ENCODE measurements at places on chromosomes 7 and 10. TPM values are rescaled to one million over a fixed set of nuclear protein-coding genes. Genes with fewer than 3 reads are reported as not detected.

DNA sequence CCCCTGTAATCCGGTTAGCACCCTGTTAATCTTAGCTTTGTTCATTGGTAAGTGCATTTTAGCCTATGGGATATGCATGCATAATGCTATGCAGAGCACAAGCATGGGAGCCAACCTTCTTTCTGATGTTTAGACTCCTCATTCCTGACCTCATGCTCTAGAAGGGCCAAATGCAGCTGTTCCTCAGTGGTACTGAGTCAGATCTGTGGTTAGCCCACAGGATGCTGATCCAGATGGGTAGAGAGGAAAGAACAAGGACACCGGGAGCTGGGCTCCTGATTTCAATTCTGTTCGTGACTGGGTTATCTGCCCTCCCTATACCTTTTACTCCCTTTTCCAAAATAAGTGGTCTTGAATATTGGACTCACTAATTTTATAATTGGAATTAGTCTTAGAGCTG, 31.7 kb upstream of the C10orf90 start:
- DNase-seq, result no peak

Gene CYP2C19
- total RNA-seq, result not detected

- DNase-seq, result no peak
Measured at GRCh38 chr7:120867932-120868331, 10.0 kb upstream of the TSPAN12 start.

- no peak for DNase-seq
Measured at GRCh38 chr10:67043041-67043440, 117.2 kb downstream of the LRRTM3 start.

DNA sequence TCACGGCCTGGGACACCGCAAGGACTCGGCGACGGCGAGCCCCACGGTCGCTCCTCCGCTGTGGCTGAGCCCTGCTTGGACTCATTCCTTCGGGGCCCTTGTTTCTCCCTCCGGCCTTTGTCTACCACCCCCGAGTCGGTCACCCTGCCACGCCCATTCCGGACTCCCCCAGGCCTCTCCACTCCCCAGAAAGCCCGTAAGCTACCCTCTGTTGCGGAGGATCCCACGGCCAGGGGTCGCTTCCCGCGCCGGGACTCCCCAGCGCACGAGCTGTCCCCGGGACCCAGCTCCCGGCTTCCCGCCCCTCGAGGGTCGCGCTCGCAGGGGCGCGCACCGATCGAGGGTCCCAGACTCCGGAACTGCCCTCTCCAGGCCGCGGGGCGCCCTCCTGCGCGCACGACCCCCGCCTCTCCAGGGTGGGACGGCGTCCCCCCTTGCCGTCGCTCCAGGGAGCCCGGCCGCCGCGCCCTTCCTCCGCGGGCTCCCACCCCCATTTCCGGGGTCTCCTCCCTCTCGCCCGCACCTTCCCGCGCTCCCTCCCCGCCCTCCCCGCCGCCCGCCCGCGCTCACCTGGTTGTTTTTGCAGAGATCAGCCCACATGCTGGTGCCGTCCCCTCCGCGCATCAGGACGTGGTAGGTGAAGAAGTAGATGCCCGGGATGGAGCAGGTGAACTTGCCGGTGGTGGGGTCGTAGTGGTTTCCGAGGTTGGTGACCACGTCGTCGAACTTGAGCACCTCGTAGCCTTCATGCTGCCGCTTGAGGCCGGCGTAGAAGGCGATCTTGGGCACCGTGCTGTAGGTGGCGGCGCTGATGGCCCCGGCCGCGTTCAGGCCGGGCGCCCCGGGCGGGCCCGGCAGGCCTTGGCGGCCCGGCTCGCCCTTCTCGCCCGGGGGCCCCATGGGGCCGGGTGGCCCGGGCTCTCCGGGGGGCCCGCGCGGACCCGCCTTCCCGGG, 1.5 kb downstream of the C1QL3 start:
- DNase-seq, result no peak

- DNase-seq, result no peak
Measured at GRCh38 chr7:28980451-28981160, 22.5 kb upstream of the TRIL start.

Gene ZNF117
- 18.4 TPM for total RNA-seq

DNA sequence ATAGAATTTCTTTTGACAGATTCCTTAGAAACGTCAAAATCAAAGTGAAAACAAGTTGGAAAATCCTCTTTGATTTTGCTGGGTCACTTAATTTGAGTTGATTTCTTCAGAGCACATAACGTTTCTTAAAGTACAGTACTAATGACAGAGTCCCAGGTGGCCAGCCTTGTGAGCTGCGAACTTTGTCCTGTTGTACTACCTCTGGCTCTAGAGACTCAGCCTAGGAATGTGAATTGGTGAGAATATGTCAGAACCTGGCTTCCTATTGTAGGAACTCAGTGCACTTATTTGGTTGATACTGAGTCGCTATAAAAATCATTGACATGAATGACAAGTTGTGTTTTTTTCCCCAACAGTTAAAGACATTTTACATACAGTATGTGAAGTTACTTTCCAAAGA, 20.2 kb downstream of the SDK1 start:
- no peak for DNase-seq

Gene CPA2
- not detected for total RNA-seq

GRCh38 chr10:74151879-74152722, 1.1 kb downstream of the ADK start:
- DNase-seq, result no peak

DNA sequence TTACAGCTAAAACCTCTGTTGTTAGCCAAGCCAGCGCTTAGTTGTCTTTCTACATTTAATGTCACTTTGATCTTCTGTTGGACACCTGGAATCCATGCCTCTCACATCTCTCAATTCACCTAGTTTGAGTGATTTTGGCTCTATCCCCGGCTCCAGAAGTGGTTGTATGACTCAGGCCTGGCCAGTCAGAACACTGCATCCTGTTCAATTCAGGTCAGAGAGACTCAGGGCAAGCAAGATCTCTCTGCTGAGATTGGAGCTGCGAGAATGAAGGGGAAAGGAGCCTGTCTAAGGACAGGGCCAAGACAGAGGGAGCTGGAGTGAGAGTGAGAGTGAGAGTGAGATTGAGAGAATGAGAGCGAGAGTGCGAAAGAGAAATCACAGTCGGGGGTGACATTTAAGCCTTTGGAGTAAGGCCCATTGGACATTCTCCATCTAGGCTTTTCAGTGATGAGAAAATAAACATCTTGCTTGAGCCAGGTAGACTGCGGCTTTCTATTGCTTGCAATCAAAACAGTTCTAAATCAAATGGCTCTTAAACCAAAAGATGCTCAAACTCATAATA, 83.3 kb upstream of the DYNC1I1 start:
- no peak for DNase-seq

DNA sequence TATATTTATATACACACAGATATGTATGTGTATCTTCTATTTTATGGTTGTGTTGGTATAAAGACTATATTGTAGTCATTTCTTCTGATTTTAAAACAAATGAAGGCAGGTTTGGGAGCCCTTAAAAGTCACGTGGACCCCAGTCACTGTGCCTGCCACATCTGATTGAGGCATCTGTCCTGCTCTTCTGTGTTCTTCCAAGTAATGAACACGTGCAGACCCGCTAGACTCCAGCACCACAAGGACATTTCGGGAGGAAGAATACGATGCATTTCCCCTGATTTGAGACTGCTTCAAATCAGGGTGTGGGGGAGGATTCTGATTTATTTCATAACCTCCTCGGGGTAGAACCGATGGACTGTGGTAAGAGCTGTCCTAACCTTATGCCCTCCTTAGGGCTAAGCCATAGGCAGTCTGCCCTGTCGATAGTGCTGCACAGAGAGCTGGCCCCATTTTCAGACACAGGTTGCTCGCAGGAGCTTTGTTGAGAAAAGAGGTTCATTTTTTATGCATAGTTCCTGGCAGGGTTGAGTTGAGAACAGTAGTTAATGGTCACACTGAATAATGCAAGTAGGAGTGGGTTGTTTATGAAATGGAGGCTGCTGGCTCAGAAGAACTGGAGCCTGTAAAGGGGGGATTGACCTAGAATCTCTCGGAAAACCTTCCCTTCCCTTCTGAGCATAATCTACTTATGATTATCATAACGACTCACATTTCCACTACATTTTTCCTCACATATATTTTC, 55.0 kb upstream of the C10orf120 start:
- no peak for DNase-seq

- no peak for DNase-seq
Measured at GRCh38 chr10:104113376-104113956, 8.5 kb upstream of the SFR1 start.

DNA sequence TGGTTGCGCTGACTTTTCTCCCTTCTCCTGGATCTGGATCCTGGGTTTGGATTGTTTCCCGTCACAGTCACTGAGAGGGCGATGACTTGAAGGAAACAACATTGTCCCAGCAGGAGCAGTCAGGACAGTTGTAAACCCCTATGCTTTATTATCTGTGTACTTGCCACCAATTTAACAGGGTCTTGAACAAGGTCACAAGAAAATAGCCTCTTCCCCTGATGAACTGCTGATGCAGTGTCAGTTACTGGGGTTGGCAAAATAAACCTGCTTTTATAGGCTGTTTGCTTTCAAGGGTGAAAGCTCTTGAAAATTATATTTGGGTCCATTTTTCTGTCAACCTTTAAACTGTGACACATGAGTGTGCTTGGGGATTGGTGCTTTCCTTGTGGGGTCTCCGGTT, 238.9 kb downstream of the ACTR3B start:
- DNase-seq, result no peak

DNA sequence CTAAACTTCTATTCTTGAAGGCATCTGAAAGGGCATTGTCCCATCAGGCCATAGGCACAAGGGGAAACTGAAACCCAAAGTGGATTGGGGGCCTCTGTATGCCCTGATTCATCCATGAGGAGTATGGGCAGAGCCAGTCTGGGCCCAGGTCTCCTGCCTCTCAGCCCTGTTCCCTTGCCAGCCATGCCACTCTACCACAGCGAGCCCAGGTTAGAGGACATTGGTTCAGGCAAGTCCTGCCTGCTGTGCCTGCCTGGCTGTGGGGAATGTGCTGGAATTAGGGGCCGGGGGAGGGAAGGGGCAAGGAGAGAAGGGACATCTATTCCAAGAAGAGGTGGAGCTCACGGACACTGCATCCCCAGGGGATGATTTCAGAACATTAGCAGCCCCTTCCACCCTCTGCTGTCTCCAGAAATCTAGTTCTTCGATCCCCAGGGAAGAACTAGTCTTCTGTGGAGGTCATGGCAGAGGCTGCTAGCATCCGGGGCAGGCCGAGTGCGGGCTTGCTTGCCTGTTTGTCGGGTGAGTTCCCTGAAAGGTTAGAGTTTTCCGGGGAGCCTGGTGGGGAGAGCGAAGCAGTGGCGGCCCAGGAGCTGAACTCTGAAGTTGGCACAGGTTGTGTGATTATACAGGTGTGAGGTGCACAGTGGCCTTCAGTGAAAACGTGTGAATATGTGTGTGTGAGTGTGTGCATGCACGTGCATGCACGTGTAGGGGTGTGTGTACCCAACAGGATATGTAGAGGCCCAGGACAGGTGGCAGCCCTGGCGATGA, 37.8 kb downstream of the TBATA start:
- no peak for DNase-seq

Gene IQUB
- total RNA-seq, result 0.87 TPM
